ENCODE measurements at places on chromosomes 6 and 20. TPM values are rescaled to one million over a fixed set of nuclear protein-coding genes. Genes with fewer than 3 reads are reported as not detected.

The GJA10 gene
- total RNA-seq: not detected

The SRSF3 gene
- 249 TPM for total RNA-seq

The CCM2L gene
- 12.3 TPM for total RNA-seq

The ENPP3 gene
- total RNA-seq: not detected

The DEFB124 gene
- not detected for total RNA-seq

The LPA gene
- total RNA-seq: not detected

The C20orf141 gene
- total RNA-seq: not detected

The CDSN gene
- not detected for total RNA-seq
